Testis (tissue), 5 donors: ENCODE measurements at places on chromosomes 3 and 15. TPM values are rescaled to one million over a fixed set of nuclear protein-coding genes. Genes with fewer than 3 reads are reported as not detected.

The CP gene
- 13.8 TPM for total RNA-seq

The EEF1AKMT4 gene
- 15.0 TPM for total RNA-seq

- no peak overlapping the region for H3K27ac ChIP-seq
- DNase-seq = no peak
- H3K4me1 ChIP-seq = no peaks in the 10 kb centered on the region
- H3K36me3 ChIP-seq = no peaks in the 10 kb centered on the region
- no peak overlapping the region for H3K4me3 ChIP-seq
These were observed 260.9 kb upstream of the KCNMB2 start for GRCh38 chr3:178275311-178275710.

- H3K27me3 ChIP-seq = no peaks in the 10 kb centered on the region
- DNase-seq = no peak
- H3K36me3 ChIP-seq = no peaks in the 10 kb centered on the region
- H3K27ac ChIP-seq = no peak overlapping the region
These were observed 53.9 kb downstream of the FGD5 start for GRCh38 chr3:14872706-14873105.

DNA sequence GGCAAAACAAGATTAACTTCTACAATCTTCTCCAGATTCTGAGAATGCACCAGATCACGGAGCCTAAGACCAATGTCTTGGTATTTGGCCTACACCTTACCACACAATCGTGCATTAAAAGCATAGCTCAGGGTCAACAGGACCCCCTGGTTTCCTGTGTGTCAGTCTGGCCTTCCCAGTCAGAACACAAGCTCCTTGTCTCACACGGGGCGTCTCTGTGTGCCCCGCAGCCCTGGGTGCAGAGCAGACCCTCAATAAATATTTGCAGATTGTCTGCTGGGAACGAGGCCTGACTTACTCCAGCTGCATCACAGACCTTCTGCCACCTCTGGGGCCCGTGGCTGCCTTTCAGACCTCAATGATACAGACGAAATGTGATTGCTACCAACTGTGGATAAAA is 82.5 kb upstream of the CTNNB1 start:
- DNase-seq = no peak
- no peak overlapping the region for H3K27ac ChIP-seq
- no peak overlapping the region for H3K4me3 ChIP-seq
- no peaks in the 10 kb centered on the region for H3K36me3 ChIP-seq

- H3K4me1 ChIP-seq = peaks cover 5% of the 10 kb centered on the region
- no peaks in the 10 kb centered on the region for H3K36me3 ChIP-seq
- no peak for DNase-seq
These were observed 130.6 kb downstream of the RPL22L1 start for GRCh38 chr3:170739410-170739809.

DNA sequence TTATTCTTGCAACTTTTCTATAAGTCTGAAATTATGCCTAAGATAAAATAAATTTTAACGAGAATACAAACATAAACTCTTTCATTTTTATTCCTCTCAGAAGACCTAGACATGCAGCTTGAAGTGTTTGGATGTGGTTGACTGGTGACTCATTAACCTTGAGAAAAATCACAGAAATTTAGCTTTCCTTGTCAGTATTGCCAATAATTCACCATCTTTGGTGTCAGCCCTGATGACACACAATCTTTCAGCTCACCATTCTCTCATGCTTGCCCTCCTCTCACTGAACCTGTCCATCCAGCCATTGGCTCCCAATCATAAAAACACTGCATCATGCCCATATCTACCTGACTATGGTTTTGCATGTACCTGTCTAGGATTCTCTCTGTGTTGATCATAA is 22.6 kb upstream of the TNFAIP8L3 start:
- no peak overlapping the region for H3K4me3 ChIP-seq
- no peaks in the 10 kb centered on the region for H3K36me3 ChIP-seq
- no peak overlapping the region for H3K27ac ChIP-seq
- H3K4me1 ChIP-seq = no peaks in the 10 kb centered on the region
- no peaks in the 10 kb centered on the region for H3K27me3 ChIP-seq
- DNase-seq = no peak

DNA sequence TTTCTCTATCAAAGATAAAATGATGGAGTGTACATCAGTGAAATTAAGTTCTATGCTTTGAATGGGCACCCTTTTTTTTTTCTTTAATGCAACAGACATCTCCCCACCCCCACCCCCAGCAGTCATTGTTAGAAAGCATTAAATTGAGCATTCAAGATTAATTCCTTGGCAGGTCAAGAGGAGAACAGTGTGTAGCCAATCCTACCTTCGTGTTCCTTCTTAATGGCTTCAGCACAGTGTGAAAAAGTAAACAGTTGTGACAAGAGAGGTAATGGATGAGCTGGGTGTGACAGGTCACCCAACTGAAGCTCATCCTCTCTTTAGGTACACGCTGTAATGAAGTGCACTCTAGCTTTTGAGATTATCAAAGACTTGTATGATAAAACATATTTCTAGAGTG is 198.5 kb upstream of the RARB start:
- no peaks in the 10 kb centered on the region for H3K4me1 ChIP-seq
- DNase-seq = no peak
- H3K27ac ChIP-seq = no peak overlapping the region

- no peak for DNase-seq
- H3K4me1 ChIP-seq = no peaks in the 10 kb centered on the region
- no peaks in the 10 kb centered on the region for H3K36me3 ChIP-seq
- no peaks in the 10 kb centered on the region for H3K27me3 ChIP-seq
- H3K27ac ChIP-seq = no peak overlapping the region
These were observed 24.5 kb downstream of the TMEM266 start for GRCh38 chr15:76084256-76084655.

GRCh38 chr3:56593455-56594158 is 36.6 kb downstream of the CCDC66 start:
- peaks cover 2% of the 10 kb centered on the region for H3K4me1 ChIP-seq
- no peak overlapping the region for H3K27ac ChIP-seq
- H3K36me3 ChIP-seq = no peaks in the 10 kb centered on the region

DNA sequence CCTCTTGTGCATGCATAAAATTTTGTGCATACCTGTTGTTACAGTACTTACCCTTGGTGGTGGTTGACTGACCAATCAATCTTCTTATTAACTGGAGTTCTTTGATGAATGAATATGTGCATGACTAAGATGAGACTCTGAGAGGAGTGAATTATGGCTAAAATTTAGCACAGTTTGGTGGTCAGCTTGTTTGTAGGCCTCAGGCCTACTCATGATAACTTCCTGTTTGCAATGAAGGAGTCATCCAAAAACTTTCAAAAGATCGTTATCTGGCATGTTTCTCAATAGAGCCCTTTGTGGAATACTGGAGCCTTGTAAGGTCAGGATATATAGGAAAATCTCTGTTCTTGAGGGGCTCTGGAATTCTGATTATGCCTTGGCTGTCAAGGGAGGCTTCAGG is 66.5 kb downstream of the LEKR1 start:
- no peak for DNase-seq
- no peak overlapping the region for H3K27ac ChIP-seq
- H3K27me3 ChIP-seq = no peaks in the 10 kb centered on the region
- H3K4me1 ChIP-seq = no peaks in the 10 kb centered on the region
- H3K4me3 ChIP-seq = no peak overlapping the region

GRCh38 chr3:141372656-141373055 is 4.4 kb downstream of the ZBTB38 start:
- peaks cover 29% of the 10 kb centered on the region for H3K4me1 ChIP-seq
- DNase-seq = no peak
- no peaks in the 10 kb centered on the region for H3K36me3 ChIP-seq

DNA sequence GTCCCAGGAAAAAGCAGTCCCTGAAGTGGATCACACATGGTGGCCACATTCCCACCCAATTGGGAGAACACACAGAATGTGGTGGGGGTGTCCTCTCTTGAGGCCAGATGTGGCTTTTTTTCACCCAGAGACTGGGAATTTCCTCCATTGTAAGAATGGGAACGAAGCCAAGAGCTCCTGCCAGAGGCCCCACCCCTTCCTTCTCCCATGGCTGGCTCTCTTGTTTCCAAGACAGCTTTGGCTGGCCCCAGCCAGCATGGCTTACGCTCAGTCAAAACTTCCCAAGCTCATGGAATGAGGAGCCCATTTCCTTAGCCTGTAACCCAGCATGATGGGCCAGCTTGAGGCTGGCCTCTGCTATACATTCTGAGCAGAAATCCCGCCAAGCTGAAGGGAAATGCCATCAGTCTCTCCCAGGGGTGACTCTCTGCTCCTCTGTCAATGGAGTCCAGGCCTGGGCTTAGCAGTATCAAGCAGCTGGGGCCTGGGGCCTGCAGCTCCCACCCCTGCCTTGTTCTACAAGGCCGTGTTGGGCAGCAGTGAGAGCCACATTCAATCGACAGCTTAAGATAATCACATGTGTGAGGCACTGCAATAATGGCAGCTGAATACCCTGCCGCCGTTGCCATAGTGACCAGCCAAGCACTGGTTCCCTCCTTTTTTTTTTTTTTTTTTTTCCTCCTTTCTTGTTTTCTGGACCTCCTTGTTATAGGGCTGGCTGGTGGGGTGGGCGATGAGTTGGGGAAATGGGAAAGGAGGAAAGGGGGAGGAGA is 142.4 kb downstream of the EPHB1 start:
- no peak overlapping the region for H3K27ac ChIP-seq
- no peaks in the 10 kb centered on the region for H3K36me3 ChIP-seq
- H3K4me1 ChIP-seq = peaks cover 8% of the 10 kb centered on the region
- no peak overlapping the region for H3K4me3 ChIP-seq
- DNase-seq = no peak

GRCh38 chr3:10703875-10704274 is 112.2 kb upstream of the SLC6A11 start:
- H3K27me3 ChIP-seq = no peaks in the 10 kb centered on the region
- no peak for DNase-seq
- peaks cover 4% of the 10 kb centered on the region for H3K4me1 ChIP-seq
- H3K4me3 ChIP-seq = no peak overlapping the region
- no peak overlapping the region for H3K27ac ChIP-seq

- no peak for DNase-seq
- no peak overlapping the region for H3K27ac ChIP-seq
- no peaks in the 10 kb centered on the region for H3K27me3 ChIP-seq
- no peaks in the 10 kb centered on the region for H3K36me3 ChIP-seq
- H3K4me3 ChIP-seq = no peak overlapping the region
These were observed 73.0 kb downstream of the SCN11A start for GRCh38 chr3:38978729-38979128.
